ENCODE measurements at places on chromosomes 7 and 10. TPM values are rescaled to one million over a fixed set of nuclear protein-coding genes. Genes with fewer than 3 reads are reported as not detected.

The PROSER2 gene
- 0.29 TPM for total RNA-seq

The RNF133 gene
- total RNA-seq = not detected

The GNAT3 gene
- total RNA-seq = not detected

The KMT2C gene
- 74.0 TPM for total RNA-seq

The GPRIN2 gene
- not detected for total RNA-seq

The CC2D2B gene
- 0.21 TPM for total RNA-seq

The LEP gene
- total RNA-seq = not detected

The GSTO2 gene
- 0.94 TPM for total RNA-seq

The MUC12 gene
- not detected for total RNA-seq

The RELN gene
- not detected for total RNA-seq

The NXPH1 gene
- total RNA-seq = not detected

The CADPS2 gene
- not detected for total RNA-seq

The VPS37D gene
- 0.26 TPM for total RNA-seq

The TRIM74 gene
- 1.7 TPM for total RNA-seq

The PAX4 gene
- not detected for total RNA-seq

The CDK14 gene
- total RNA-seq = not detected

The SPRN gene
- total RNA-seq = not detected

The ITGA8 gene
- total RNA-seq = not detected

The OPALIN gene
- not detected for total RNA-seq

The FGFBP3 gene
- 1.5 TPM for total RNA-seq

The CCDC126 gene
- 6.3 TPM for total RNA-seq

The ADRA2A gene
- not detected for total RNA-seq

The UPK3B gene
- total RNA-seq = 0.68 TPM

The GPR26 gene
- total RNA-seq = not detected

The SUFU gene
- 10.6 TPM for total RNA-seq

The COL1A2 gene
- 0.21 TPM for total RNA-seq

The CDHR1 gene
- 0.26 TPM for total RNA-seq

The TRIM73 gene
- total RNA-seq = 8.2 TPM

The NEUROG3 gene
- total RNA-seq = not detected

The CPA2 gene
- total RNA-seq = not detected

The CYP3A5 gene
- total RNA-seq = not detected

The TMEM236 gene
- 0.13 TPM for total RNA-seq

The CD36 gene
- total RNA-seq = not detected

The CTAGE6 gene
- total RNA-seq = 1.2 TPM

The HMX3 gene
- total RNA-seq = not detected

The TAS2R41 gene
- total RNA-seq = not detected

The MYL10 gene
- total RNA-seq = not detected

The FOXI2 gene
- not detected for total RNA-seq

The C10orf71 gene
- total RNA-seq = not detected

The LRRC72 gene
- not detected for total RNA-seq

The GNG11 gene
- not detected for total RNA-seq

The GRM8 gene
- not detected for total RNA-seq

The CFAP69 gene
- not detected for total RNA-seq

The HPS6 gene
- total RNA-seq = 25.3 TPM

The ATAD1 gene
- 38.9 TPM for total RNA-seq

The IL15RA gene
- total RNA-seq = 18.1 TPM

The PNLIPRP3 gene
- total RNA-seq = not detected

The UTF1 gene
- total RNA-seq = not detected

The ABCB1 gene
- 2.8 TPM for total RNA-seq

The TMEM270 gene
- not detected for total RNA-seq

The LBX1 gene
- total RNA-seq = not detected

The TMEM176A gene
- not detected for total RNA-seq

The IFIT1 gene
- total RNA-seq = 31.8 TPM

The GCC1 gene
- 18.6 TPM for total RNA-seq

All from activated CD8-positive, alpha-beta T cell treated with anti-CD3 and anti-CD28 coated beads, Interleukin-2, amount 10 ng/mL, durations not matched to agents 7 days and 5 days (primary cell).